HFFc6 (cell line): ENCODE measurements at places on chromosomes 7 and 10.

DNA sequence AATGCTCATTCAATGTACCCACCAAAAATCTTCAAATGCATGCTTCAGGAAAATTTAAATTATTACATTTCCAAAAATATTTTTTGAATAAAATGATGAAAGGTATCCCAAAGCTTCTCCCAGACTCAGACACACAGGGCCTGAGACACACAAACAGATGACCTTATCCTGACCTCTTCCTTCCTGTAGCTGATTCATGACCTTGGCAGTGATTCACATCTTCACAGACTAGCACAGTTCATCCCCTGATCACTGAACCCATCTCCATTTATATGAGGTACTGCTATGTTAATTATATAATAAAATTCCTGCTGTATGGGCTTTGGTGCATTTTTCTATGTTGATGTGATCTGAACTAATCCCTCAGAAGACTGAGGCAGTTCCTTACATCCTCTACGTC lies 265.0 kb upstream of the GLI3 start:
- DNase-seq, result no peak

DNA sequence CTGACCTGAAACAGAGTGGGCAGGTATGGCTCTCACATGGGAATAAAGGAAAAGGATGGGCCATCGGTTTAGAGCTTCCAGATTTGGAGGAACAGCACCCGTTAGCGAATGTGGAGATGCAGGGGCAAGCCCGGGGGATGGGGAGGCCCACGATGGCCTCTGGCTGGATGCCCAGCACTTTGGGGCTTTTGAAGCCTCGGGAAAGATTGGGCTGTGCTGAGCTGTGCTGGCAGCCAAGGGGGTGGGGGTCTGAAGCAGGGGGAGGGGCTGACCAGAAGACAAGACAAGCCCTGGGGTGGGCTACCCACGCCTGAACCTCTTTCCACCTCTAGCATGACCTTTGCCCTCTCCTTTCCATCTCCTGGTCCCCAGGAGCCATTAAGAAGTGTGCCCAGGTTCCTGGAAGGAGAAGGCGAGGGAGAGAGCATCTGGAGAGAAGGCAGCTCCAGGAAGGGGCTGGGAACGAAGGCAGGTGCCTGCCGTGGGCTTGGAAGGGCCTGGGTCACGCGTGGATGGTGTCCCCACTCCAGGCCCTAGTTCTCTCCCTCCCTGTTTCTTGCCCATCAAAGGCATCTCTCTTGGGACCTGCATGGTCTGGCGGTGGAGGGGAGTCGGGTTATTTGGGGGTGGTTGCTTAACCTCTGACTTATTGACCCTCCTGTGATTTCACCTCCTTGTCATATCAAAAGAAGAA lies 39.7 kb downstream of the JAKMIP3 start:
- DNase-seq, result no peak

GRCh38 chr10:77380723-77381122 lies 256.9 kb downstream of the KCNMA1 start:
- DNase-seq, result no peak

DNA sequence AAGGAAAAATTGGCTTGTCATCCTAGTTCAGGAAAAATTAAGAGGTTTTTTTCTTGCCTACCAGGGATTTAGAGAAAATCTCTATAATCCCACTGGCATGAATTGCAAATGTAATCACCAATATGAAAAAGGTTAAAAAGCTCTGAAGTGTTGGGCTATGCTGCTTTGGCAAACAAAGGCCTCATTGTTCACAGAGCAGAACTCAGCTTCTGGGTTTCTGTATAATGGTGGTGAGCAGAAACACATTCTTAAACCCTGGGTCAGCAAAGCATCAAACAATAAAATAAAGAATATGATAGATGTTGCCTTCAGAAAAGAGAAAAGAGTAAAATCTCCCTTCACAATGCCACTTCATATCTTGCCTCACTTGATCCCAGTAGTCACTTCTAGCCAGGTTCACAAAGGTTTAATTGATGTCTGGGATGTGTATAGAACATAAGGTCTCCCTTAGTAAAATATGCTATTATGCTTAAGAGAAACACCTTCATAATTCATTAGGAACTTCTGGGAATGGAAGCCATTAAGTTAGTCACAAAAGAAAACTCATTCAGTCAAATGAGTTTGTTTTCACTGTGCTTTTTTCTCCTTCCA lies 1255.5 kb upstream of the PHF14 start:
- DNase-seq, result no peak

DNA sequence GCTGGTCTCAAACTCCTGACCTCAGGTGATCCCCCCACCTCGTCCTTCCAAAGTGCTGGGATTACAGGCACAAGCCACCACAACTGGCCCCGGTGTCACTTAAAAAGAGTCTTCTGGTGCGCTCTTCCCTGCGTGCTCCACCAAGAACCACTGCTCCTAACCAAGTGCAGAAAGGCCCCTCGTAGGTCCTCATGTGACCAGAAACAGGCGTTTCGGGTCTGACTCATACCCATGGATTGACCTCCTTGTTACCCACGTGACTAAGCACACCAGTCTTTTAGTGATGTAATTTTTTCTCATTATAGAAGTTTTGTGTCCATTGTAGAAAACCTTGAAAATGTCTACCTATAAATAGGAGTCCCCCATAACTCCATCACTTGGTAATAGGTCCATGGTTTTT lies 13.9 kb downstream of the FKBP6 start:
- peak; percentile 71 for DNase-seq

DNA sequence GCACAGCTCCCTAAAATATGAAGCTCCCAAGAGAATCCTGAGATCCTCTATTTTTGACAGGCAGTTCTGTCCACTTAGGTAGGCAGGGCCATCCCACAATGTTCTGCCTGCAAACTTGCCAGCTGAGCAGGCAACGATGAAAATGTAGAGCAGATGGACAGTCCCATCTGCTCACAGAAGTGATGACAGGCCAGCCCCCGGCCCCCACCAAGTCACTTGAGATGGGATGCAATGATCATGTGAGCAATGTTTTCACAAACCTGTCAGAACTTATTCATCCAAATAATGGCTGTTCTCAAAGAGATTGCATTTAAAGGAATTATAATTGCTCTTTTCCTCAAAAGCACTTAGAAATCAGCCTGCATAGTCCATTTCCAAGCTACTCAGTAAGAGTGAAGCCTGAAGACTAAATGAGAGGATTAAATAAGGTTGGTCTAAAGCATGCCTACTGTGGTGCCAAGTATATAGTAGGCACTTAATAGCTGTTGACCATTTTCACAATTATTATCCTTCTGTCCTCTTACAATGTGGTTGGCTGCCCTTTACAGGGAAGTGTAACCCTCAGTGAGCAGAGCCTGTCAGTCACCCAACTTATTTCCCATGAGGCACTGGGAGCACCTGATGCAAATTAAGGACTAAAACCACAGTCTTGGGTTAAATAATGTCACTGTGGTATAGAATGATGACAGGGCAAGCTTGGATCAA lies 301.2 kb downstream of the FGFR2 start:
- DNase-seq, result no peak

DNA sequence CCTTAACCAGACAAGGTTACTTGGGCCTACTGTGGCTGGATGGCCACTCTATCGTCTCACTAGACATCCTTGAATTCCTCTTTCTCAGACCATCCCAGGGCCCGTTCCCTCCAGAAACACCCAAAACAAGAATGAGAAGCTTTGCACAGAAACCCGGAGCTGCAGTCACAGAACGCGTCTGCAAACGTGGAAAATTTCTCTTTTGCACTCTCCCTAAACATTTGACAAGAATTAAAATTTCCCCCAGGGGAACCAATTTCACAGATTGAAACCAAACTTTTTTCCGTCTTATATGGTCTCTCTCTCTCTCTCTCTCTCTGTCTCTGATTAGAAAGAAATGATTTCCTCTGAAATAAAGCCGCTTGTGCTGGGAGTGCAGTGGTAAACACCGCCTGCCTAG lies 120.7 kb downstream of the MKX start:
- no peak for DNase-seq

DNA sequence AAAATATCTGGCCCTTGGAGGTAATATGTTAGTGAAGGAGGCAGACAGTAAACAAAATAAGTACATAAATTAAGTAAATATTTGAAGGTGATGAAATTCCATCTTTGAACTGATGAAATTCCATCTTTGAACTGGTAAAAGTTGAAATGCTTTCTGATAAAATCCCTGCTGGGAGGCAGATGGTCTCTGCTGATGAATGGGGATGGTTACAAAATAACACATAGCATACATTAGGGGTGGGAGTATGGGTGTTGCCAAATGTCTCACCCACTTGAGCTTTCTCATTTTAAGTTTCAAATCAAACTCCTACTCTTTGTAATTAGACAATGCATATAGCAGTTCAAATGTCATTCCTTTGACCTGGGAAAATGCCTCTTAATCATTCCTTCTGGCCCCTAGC lies 77.5 kb upstream of the SORCS3 start:
- DNase-seq, result no peak

- no peak for DNase-seq
These were observed 60.0 kb downstream of the DLG5 start for GRCh38 chr10:77866598-77866997.

DNA sequence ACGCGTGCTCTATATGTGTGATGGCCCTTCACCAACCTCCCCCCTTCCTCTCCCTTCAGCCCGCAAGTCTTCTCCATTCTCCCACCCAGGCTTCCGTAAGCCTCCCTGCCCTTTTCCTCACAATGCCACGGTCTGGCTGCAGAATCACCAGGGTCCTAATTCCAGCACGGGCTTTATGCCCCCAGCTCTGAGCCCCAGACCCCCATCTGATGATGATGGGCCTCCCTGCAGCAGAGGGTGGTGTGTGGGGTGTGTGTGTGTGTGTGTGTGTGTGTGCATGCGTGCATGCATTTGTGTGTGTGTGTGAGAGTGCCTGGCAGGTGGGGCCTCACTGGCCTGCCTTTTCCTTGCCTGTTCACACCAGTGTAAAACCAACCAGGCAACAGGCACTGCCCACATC lies 109.9 kb downstream of the OAT start:
- no peak for DNase-seq

- no peak for DNase-seq
These were observed 75.7 kb upstream of the NANOS1 start for GRCh38 chr10:118953598-118954393.

GRCh38 chr10:6119962-6120361 lies 31.1 kb downstream of the RBM17 start:
- DNase-seq, result no peak

DNA sequence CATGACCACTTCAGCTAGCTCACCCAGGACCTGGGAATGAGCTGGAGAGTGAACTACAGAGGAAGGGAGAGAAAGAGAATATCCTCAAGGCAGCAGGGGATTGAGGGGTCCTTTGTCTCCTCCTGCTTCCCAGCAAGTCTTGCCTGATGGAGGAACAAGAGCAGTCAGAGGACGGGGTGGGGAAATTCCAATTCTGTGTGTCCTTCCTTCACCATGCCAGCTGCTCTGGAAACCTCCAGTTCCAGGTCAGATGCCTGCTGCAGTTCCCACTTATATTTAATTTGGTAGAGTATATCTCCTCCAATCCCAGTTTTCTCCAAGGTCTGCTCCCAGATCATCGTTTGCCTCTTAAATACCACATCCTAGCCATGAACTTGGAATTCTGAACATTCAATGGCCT lies 21.4 kb upstream of the LEP start:
- DNase-seq, result no peak

DNA sequence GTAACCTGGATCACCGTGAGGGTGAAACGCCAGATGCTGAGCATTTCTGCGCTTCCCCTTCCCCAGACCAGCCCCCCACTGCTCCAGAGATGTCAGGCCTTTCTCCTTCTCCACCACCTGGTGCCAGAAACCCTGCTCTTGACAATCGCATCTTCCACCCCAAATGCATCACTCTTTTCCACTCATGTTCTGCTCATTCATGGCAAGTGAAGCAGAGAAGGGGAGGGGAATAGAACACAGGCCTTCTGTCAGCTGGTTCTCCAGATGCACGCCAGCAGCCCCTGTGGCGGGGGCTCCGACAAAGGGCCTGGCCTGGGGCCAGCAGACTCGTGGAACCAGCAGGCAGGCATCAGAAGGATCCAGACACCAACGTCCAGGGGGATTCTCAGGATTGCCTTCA lies 68.5 kb upstream of the SVIL start:
- DNase-seq, result no peak
